Germinal center (tissue), 1 donor: ENCODE measurements at places on chromosomes 1 and 21.

DNA sequence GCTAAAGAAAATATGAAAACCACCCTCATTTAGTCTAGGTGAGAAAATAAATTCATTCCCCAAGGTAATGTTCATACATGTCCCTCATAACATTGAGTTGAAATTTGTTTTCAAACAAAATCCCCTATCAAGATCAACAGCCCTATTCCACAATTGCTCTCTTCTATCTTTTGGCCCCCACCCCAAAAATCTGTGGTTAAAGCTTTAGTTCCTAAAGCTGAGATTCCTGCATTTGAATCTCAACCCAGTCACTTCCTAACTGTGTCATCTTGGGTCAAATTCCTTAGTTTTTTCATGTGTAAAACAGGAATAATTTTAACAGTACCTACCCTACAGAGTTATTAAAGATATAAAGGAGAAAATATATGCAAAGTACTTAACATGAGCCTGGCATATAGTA, 22.0 kb downstream of the KIAA0319L start:
- no peak for DNase-seq

GRCh38 chr1:89025928-89026327, 3.3 kb upstream of the GBP3 start:
- DNase-seq, result no peak

GRCh38 chr1:157231846-157232525, 93.8 kb upstream of the ETV3 start:
- no peak for DNase-seq

DNA sequence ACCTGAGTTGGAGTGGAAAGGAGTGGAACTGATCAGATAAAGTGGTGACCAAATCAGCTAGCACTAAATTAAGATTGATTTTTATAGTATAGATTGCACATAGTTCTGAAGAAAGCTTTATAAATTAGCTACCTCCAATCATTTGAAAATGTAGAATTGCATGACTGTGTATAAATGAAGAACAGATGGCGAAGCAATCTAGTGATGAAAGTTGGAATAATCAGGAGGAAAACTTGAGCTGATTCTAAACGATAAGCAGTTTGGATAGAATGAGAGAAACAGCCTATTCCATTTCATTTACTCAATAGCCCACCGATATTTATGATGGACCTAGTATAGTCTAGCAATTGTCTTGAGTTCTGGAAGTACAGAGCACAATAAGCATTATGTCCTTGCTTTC, 661.5 kb downstream of the PLA2G4A start:
- DNase-seq, result no peak

GRCh38 chr1:71916894-71917293, 365.4 kb downstream of the NEGR1 start:
- no peak for DNase-seq

DNA sequence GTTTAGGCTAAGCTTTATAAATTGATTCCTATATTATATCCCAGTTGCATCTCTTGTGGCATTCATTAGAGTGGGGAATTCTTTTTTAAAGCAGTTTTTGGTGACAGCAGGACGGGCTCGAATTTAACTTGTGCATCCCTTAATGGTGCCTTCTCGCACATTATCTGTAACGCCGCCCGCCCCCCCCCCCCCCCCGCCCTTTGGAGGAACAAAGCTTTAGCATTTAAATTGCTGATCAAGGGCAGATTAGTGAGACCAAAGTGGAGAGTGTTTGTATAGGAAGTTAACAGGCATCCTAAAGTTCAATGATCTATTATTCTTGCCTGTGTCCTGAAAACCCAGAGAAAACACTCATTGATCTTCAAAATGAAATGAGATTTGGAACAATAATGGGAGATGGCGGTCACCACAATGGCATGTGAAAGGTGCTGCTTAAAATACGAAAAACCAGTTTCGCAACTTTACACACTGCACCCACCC, 2.2 kb downstream of the LMO4 start:
- no peak for DNase-seq

GRCh38 chr1:25786887-25787759, 12.9 kb upstream of the SELENON start:
- DNase-seq, result no peak

DNA sequence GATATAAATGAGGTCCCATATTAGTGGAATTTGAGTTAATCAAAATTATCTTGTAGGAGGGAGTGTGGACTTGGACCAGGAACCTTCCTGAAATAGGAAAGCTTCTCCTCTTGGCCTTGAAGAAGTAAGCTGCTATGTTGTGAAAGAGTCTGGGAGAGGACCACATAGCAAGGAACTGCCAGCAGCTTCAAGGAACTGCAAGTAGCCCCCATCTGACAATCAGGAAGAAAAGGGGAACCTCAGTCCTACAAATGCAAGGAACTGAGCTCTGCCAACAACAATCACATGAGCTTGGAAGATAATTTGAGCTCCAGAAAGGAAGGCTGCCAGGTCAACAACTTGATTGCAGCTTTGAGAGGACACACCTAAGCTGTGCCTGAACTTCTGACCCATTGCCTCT, 8.2 kb upstream of the PRMT6 start:
- no peak for DNase-seq

DNA sequence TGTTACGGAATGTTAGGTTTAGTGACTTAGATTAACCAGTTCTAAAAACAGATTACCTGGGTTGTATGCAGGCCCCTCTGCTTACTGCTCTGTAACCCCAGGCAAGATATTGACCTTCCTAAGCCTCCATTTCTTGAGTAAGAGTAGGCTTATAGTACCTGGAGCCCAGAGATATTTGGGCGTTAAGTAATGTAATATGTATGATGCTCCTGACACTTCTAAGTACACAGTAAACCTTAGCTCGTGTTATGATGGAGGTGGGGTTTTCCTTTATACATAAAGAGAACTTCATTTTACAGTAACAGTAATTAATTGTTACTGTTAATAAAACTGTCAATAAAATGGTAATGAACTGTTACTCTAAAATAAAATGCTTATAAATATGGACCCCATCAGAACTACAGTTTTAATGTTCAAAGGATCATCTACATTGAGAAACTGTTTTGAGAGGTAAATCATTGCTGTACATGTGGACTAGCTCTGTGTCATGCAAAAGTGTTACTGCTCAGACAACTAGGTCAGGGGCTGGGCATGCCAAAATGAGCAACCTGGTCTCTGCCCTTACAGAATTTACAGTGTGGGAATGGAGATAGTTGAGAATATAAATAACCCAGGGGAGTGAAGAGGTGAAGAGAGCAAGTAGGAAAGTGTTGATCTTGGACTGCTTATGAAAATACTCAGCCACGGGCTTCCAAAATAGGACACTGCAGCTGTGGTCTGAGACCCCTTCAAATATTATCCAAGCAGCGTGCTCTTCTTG, 26.6 kb downstream of the LRRC8C start:
- no peak for DNase-seq

- DNase-seq, result no peak
Measured at GRCh38 chr21:43027846-43028731, 47.5 kb downstream of the CBS start.

DNA sequence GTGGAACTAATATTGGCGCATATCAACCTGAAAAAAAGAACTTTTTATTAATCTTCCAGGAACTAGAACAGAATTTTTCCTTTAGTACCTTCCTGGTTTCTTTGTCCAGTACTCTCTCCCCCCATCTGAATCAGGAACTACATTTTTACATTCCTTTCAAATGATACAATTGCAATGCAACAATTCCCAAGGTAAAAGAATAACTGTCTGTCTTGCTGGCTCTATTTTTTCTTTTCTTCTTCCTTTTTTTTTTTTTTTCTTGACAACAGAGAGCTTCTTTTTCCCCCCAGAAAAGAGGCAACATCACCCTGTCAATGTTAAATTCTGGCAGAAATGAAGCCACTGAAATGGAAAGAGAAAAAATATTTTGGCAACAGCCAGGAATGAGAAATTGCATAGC, 4.5 kb upstream of the CD101 start:
- DNase-seq, result no peak

DNA sequence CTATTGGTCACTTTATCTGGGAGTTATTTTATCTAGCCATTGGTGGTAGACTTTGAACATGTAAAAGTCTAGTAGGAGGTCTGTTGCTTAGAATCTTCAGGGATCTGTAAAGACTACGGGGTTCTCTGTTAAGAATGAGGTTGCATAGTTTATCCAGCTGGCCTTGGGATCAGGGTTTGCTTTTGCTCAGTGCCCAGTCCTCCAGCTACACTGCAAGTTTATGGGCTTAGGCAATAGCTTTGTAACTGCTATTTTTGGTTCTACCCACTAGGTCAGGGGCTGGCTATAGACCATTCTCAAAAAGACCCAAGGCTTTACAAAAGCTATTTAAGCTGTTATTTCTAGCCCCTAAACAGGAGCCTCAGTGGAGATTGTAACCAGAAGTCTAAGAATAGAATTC, 9.8 kb downstream of the SH3GLB1 start:
- no peak for DNase-seq

DNA sequence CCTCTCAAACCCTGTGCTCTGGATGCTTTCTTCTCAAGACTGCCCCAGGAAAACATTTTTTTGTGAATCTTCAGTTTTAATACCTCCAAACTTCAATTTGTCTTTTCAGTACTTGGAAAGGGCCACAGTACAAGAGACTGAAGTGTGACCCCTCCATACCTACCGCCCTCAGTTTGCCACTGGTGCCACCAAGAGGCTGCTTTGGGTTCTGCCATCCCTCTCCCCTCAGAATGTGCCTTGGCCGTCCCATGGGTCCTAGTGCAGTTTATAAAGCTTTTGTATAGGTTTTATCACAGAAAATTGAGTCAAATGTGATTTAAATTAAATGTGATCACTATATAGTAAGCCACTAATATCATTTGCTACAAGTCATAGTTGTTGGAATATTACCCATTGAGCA, 60.8 kb upstream of the PGD start:
- DNase-seq, result peak; percentile 53

GRCh38 chr1:233885196-233885920, 19.1 kb upstream of the SLC35F3 start:
- DNase-seq, result no peak
